Tongue (tissue), 3 donors: ENCODE measurements at places on chromosomes 6 and 20.

GRCh38 chr6:169778646-169779045 is 27.2 kb downstream of the ERMARD start:
- DNase-seq: no peak

DNA sequence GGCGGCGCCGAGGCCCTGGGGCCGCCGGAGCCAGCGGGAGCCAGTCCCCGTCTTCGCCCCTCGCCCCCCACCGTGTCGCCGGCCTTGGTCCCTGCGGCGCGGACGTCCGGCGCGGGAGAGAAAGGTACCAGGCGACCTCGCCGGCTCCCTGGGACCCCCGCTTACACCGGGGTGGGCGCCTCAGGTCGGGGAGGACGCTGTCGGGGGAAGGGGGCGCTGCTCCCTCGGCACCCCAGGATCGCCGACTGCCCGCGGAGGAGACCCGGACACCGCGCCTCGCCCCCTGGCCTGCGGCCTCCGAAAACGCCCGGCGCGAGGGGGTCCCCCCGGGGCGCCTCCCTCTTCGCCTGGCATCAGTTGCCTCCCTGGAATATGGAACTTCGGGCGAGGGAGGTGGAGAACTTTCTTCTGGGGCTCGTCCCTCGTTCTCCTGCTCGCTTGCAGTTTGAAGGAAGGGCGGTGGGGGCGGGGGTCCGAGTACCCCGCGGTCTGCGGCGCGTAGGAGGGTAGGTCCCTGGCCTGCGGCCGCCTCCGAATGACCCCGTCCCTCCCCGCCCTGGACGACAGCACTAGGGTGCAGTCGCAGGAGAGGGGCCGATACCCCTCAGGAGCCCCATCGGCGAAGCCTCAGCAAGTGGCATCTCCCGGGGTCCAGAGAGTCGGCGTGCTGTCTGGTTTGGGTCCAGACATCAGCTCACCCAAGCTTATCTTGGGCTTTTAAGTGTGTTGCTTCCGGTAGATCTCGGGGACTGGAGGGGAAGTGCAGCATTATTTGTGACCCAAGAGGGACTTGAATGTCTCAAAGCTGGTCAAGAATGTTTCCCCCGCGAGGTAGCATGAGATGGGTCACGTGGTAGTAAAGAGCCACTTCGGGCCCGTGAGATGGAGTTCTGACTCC is 549 bp downstream of the ANKRD6 start:
- peak; percentile 17 for DNase-seq

GRCh38 chr20:39222101-39222500 is 260.0 kb downstream of the DHX35 start:
- no peak for DNase-seq

- no peak for DNase-seq
Observed at GRCh38 chr6:97456070-97456469, 173.1 kb upstream of the MMS22L start.

DNA sequence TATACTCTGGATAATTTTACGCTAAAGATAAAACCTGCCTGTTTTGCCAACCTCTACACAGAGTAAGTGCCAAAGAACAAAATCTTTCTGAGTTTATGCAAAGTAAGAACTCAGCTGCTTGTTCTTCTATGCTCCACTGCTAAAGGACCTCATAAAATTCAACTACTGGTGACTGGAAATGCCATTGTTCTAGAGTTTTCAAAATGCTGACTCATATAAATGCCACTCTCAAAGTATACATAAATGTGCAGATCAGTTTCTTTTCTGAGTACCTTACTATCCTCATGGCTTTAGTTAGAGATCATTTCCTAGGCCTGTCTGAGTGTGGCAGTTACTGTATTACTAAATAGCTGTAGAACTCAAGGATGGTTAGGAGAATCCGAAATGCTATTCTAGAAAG is 45.6 kb downstream of the LYRM4 start:
- DNase-seq: no peak

DNA sequence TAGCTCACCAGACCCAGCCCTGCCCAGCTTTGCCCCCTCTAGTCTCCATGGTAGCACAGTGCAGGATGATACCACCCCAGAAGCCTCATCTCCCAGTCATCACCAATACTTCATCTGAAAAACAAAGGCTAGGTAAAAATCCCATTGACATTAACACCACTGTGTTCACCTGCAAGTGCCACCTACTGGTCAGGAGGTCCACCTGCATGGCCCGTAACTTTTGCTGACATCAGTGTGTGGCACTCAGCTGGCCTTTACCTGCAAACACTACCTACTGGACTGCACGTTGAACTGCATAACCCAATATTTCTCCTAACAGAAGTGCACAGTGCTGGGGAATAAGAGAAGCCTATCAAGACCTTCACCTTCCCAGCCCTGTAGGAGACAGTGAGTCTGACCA is 234.7 kb upstream of the ADGRB3 start:
- no peak for DNase-seq

DNA sequence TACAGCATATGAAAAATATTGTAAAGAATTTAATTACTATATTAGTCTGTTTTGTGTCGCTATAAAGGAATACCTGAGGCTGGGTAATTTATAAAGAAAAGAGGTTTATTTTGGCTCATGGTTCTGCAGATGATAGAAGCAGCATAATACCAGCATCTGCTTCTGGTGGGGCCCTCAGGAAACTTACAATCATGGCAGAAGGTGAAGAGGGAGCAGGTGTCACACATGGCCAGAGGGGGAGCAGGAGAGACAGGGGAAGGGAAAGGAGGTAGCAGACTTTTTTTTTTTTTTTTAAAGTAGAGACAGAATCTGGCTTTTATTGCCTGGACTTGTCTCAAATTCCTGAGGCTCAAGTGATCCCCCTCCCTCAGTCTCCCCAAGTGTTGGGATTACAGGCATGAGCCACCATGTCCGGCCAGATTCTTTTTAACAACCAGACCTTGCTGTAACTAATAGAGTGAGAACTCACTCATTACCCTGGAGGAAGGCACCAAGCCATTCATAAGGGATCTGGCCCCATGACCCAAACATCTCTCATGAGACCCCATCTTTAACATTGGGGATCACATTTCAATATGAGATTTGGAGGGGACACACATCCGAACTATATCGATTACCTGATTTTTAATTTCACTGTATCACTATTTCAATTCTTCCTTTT is 64.6 kb downstream of the MAN1A1 start:
- DNase-seq: no peak

DNA sequence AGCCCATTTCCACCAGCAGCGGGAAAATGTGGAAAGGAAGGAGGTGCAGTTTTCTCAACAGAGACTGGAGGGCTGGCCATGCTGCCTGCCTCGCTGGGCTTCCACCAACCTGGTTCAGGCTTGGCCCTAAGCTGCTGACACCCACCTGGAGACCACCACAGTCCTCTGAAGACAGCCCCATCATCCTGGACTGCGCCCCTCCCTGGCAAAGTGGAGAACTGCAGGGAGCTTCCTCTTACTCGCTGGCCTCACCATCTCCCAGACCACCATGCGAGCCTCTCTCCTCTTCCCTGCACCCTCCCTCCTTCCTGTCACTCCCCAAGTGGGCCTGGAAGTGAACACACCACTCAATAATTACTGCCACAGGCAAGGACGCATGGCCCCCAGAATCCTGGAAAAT is 71.5 kb downstream of the PSMG4 start:
- no peak for DNase-seq

DNA sequence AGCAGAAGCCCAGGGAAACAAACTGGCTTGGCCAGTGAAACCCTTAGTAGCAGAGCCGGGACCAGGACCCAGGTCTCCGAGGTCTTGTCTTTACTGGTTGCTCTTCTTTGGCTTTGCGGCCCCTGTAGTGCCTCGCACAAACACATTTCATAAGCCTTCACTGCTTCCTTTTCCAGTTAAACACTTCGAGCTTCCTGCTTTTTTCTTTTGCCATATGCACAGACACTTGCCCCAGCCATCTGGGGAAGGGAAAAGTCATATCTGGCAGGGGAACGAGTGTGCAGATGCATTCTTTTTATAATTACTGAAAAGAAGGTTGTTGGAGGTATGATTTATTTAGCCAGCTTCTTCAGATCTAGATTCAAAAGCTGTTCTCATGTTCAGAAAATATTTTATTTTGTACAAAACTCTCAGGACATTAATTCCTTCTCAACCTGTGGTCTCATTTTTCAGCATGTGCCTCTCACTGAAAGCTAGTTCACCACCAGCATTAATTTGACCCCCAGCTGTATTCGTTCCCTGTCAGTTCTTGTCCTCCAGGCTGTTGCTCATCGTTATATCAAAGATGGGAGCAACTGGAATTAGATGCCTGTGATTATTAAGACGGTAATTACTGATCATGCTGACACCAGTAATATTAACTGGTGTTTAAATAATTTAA is 19.2 kb downstream of the KLHL32 start:
- DNase-seq: no peak

- no peak for DNase-seq
Observed at GRCh38 chr6:167674486-167674885, 152.2 kb upstream of the AFDN start.

DNA sequence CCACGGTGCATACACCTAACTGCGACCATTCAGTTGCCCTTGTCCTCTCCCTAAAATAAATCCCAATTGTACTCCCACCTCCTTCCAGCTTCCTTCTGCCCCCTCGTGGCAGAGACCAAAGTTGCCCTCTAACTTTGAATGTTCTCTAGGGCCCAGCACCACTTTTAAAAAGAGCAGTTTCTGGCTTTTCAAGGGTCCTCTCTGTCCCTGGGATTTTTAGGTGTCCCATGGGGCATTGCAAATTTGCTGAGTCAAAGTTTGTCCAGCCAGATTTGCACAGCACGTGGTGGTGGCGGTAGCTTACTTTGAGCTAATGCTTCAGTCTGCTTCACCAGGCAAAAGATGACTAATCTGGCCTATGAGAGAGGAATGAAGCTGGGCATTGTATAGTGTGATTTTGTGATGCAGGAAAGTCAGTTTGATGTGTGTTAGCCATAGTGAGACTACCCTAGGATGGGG is 100.2 kb downstream of the PERP start:
- DNase-seq: no peak

DNA sequence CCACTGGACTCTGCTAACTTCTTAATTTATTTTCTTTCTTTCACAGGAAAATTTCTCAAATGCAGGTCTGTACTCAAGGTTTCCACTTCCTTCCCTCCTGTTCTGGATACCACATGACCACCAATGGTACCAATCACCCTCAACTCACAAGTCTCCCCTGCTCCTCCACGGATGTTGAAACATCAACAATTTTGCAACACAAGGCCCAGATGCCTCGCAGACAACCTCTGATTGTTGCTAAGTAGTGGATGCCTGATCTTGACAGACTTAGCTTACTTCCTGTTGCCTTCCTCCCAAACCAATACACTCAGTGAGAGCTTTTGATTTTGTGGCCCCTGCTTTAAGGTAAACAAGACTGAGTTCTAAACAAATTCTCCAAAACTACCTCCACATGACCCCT is 146.6 kb downstream of the FRK start:
- no peak for DNase-seq

GRCh38 chr6:33944686-33945411 is 141.0 kb upstream of the MLN start:
- no peak for DNase-seq

DNA sequence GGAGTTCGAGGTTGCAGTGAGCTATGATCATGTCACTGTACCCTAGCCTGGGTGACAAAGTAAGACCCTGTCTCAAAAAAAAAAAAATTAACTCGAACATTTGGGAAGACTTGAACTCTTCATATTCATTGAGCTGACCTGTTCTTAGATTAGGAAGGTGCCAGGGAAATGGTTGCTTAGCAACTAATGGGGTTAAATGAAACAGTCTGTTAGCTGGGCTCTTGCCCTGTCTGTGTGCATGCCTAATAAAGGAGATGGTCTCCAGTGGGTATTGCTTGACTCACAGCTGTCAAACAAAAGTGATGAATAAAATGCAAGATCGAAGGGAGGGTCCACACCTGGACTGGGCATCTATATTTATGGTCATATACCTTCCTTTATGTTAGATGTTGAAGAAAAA is 101.8 kb downstream of the KLHL32 start:
- no peak for DNase-seq

GRCh38 chr20:46374383-46374782 is 32.0 kb downstream of the ELMO2 start:
- no peak for DNase-seq

- DNase-seq: no peak
Observed at GRCh38 chr6:28235912-28236452, 10.9 kb downstream of the ZSCAN9 start.

DNA sequence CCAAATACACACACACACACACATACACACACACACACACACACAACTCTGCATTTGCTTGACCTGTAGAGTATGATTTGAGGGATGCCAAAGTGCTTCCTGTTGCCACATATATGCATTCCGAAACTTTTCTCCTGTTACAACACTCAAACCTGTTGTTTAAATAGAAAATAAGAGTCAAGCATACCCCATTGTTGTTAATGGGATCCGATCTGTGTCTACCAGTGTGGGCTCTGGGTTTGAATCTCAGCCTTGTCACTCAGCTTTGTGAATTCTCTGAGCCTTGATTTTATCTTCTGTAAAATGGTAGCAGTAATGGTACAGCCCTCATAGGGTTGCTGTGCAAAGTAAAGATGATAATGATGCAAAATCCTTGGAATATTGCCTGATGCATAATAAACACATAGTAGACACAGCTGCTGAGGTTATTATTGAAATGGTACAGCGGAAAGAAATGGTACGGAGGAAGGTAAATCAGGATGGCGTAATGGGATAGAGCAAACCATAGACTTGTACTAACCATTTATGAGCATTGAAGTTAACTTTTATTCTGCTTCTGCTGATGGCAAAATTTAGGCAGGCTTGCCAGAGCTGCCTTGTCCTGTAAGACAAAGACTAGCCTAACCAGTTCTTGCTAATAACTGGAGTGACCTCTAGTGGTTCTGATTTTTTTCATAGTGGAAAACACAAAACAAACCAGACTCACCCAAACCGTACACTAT is 113.5 kb upstream of the PHACTR1 start:
- DNase-seq: peak; percentile 55

DNA sequence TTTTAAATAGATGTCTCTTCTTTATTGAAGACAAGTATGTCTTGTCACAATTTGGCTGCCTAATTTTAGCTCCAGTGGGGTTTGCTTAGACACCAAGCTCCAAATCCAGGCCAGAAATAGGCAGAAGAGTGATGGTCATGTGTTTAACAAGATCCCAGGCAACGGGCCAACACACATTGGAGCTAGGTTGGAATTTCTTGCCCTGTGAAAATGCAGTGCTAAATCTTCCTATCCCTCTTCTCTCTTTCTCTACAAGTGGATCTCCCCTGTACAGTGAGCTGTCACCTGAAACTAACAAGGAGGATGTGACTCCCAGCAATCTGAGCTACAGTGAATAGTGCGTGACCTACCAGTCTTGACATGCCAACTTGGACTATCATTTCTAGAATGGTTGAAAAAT is 65.3 kb upstream of the VGLL2 start:
- DNase-seq: peak; percentile 84

- no peak for DNase-seq
Observed at GRCh38 chr6:150755042-150755441, 110.5 kb upstream of the MTHFD1L start.

- no peak for DNase-seq
Observed at GRCh38 chr6:139655783-139656705, 281.6 kb upstream of the CITED2 start.

GRCh38 chr6:43035495-43036194 is 14.2 kb downstream of the RRP36 start:
- no peak for DNase-seq

DNA sequence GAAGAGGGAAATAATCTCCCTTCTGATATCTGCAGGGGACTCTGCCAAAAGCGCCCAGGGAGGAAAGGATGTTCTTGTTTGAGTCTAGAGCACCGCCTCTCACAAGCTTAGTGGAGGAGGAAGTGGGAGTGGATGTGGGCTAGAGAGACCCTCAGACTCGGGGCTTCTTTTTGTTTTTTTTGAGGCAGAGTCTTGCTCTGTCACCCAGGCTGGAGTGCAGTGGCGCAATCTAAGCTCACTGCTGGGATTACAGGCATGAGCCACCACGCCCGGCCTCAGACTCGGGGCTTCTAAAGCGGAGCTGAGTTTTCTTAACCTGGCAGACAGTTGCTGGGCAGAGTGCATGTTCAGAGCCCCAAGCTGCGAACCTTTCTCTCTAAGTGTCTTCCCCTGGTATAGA is 310.8 kb downstream of the BMP7 start:
- DNase-seq: peak; percentile 20
